ENCODE measurements at places on chromosomes 5 and 9. TPM values are rescaled to one million over a fixed set of nuclear protein-coding genes. Genes with fewer than 3 reads are reported as not detected.

GRCh38 chr5:92372766-92373165 is 989.6 kb upstream of the ARRDC3 start:
- H3K36me3 ChIP-seq: no peaks in the 10 kb centered on the region
- H3K27ac ChIP-seq: no peak overlapping the region
- no peak for DNase-seq
- H3K4me1 ChIP-seq: no peaks in the 10 kb centered on the region

- no peak overlapping the region for H3K4me3 ChIP-seq
- no peak overlapping the region for H3K27ac ChIP-seq
- DNase-seq: no peak
- H3K4me1 ChIP-seq: no peaks in the 10 kb centered on the region
- no peaks in the 10 kb centered on the region for H3K27me3 ChIP-seq
- no peaks in the 10 kb centered on the region for H3K36me3 ChIP-seq
These were observed 79.5 kb downstream of the OSMR start for GRCh38 chr5:38925154-38925925.

DNA sequence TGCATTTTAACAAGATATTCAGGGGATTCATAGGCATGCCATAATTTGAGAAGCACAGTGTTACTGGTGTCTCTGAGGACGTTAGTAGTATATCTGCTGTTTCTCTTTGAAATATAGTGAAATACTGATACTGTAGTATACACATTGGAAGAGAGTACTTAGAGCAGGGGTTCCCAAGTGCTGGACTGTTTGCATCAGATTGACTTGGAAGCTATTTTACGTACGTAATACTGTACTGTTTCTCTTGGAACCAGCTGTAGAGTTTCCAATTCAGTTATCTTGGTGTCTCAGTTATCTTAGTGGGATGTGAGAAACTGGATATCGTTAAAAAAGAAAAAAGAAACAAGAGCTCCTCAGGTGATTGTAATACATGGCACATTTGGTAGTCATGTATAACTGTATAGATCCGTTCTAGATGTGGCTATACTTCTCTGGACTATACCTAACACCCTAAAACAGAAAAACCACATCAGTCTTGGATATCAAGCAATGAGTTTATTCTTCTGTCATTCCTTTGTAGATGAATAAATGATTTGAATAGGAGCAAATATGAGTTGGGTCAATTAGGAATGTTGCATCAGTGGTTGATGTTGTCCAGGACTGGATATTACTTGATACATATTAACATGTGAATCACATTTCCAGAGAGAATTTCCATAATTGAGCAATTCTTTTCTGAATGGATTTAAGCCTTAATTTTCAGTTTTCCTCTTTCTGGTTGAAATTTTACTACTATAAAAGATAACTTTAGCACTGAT is 33.4 kb downstream of the PRRC1 start:
- peaks cover 14% of the 10 kb centered on the region for H3K36me3 ChIP-seq
- no peaks in the 10 kb centered on the region for H3K4me1 ChIP-seq
- no peak for DNase-seq
- no peaks in the 10 kb centered on the region for H3K27me3 ChIP-seq

DNA sequence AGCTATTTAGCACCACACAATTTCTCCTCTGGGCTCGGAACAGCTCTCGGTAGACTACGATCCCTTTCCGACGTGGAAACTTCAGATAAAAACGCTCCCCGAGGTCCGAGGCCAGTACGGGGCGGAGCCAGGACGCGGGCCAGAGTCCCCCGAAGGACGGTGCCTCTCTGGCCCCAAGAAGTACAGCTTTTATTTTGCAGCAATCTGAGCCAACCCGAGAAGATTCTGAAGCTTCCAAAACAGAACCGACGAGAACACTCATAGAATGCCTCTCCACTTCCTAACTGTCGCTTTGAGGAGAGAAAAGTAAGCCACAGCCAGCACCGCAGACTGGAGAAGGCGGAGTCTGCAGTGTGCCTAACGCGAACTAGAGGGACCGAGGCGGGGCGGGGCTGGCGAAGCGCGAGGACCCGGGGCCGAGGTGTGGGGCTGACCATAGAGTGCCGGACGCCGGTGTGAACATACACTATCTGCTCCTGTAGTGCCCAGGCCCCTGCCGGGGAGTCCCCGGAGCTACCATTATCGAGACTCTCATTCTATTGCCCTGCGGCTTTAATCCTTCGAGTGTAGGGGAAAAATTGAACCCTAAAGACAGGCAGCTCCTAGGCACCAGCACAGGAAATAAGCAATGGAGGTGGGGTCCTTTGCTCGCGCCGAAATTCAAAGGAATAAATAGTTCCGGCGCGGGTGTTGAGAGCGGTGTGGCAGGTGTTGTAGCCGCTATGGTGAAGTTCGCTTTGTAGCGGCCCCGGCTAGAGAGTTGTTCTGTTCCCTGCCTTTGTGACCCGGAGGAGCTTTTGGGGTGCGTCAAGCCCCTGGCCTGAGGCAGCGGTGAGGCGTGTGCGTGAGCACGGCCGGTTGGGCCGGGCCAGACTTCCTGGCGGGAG is at the start of gene SMC2:
Gene SMC2 (plus strand): TSS at position 663 of the 887 bp plus-strand sequence. CDS start 1,076 bp downstream, outside the sequence.
- H3K4me3 ChIP-seq: peak within 1 kb of the TSS; percentile 72
- no peaks in the 10 kb centered on the region for H3K27me3 ChIP-seq
- H3K4me1 ChIP-seq: peaks cover 16% of the 10 kb centered on the region
- peak; percentile 97 for DNase-seq
- peak within 1 kb of the TSS; percentile 77 for H3K27ac ChIP-seq

DNA sequence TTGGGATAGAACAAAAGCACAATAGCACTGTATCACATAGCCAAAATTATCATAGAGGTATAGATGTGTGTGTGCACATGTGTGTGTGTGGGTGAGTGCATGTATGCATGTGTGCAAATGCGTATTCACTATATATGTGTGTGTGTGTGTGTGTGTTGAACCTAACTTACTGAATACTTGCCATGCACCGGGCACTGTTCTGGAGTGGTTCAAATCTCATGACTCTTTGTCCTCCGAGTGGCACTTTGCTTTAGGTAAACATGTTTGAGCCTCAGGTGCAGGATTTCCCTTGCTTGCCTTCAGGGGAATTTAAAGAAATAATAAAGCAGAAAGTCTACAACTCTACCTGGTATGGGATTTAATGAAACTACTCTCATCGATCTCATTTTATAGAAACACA is 183.5 kb upstream of the GDNF start:
- H3K27ac ChIP-seq: no peak overlapping the region
- H3K4me1 ChIP-seq: no peaks in the 10 kb centered on the region
- no peak overlapping the region for H3K4me3 ChIP-seq
- H3K27me3 ChIP-seq: no peaks in the 10 kb centered on the region

GRCh38 chr9:128244091-128244836 is 31.5 kb downstream of the GOLGA2 start:
- peaks cover 6% of the 10 kb centered on the region for H3K27me3 ChIP-seq
- H3K4me3 ChIP-seq: no peak overlapping the region
- no peaks in the 10 kb centered on the region for H3K36me3 ChIP-seq
- H3K4me1 ChIP-seq: no peaks in the 10 kb centered on the region
- H3K27ac ChIP-seq: no peak overlapping the region

- H3K4me1 ChIP-seq: no peaks in the 10 kb centered on the region
- H3K27ac ChIP-seq: no peak overlapping the region
- H3K27me3 ChIP-seq: no peaks in the 10 kb centered on the region
- no peaks in the 10 kb centered on the region for H3K36me3 ChIP-seq
These were observed 25.8 kb downstream of the CDC25C start for GRCh38 chr5:138305797-138306196.

DNA sequence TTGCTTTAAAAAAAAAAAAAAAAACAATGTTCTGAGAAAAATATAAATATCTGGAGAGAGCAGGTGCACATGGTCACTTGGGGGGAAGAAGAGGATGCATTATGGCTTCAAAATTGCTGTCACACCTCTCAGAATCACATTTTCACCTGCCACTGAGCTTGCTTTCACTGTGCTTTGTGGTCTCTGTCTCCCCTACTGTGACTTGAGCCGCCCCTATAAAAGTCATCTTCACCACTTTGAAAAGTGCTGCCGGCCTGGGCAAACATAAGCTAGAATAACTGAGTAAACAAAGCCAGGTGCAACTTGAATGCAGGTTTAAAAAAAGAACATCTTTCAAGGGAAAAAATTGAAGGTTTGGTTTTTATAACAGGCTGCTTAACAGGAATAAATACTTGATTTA is 368.1 kb upstream of the GRIA1 start:
- H3K27ac ChIP-seq: no peak overlapping the region
- no peaks in the 10 kb centered on the region for H3K27me3 ChIP-seq
- H3K36me3 ChIP-seq: no peaks in the 10 kb centered on the region

DNA sequence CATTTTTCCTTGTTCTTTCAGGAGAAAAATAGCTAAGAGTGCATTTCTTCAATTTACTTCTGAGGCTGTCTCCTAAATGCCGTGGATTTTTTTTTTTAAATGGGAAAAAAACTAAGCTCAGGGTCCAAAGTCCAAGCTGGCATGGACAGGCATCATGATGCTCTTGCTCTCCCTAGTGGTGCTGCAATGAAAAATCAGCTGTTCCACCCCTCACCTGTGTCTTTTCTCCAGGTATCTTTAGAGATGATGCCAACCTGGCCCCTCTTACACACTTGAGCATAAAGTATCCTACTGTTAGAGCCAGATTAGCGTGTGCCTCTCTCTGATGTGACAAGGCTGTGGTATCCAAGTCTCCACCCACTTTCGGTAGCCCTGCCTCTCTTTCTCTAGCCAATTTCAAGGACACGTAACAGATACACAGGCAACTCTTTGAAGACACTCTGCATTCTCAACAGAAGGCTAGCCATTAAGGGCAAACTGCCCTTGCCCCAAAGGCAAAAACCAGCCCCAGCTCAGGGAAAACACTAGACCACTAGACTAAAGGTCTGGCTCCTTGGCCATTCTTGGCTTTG is 208.8 kb downstream of the SAXO1 start:
- H3K27ac ChIP-seq: no peak overlapping the region
- H3K27me3 ChIP-seq: no peaks in the 10 kb centered on the region
- peaks cover 3% of the 10 kb centered on the region for H3K4me1 ChIP-seq
- no peaks in the 10 kb centered on the region for H3K36me3 ChIP-seq
- no peak for DNase-seq
- no peak overlapping the region for H3K4me3 ChIP-seq

- H3K36me3 ChIP-seq: no peaks in the 10 kb centered on the region
- H3K27me3 ChIP-seq: no peaks in the 10 kb centered on the region
- no peak for DNase-seq
- no peaks in the 10 kb centered on the region for H3K4me1 ChIP-seq
- no peak overlapping the region for H3K4me3 ChIP-seq
These were observed 10.9 kb downstream of the SEMA5A start for GRCh38 chr5:9534881-9535517.

GRCh38 chr5:14935341-14935740 is 63.8 kb upstream of the ANKH start:
- no peaks in the 10 kb centered on the region for H3K36me3 ChIP-seq
- no peaks in the 10 kb centered on the region for H3K4me1 ChIP-seq
- no peak overlapping the region for H3K4me3 ChIP-seq

- no peak overlapping the region for H3K27ac ChIP-seq
- no peaks in the 10 kb centered on the region for H3K4me1 ChIP-seq
- H3K36me3 ChIP-seq: no peaks in the 10 kb centered on the region
- H3K27me3 ChIP-seq: no peaks in the 10 kb centered on the region
These were observed 281.1 kb upstream of the PCSK5 start for GRCh38 chr9:75609401-75609800.

The CNTNAP3B gene
- not detected for polyA plus RNA-seq
